ENCODE measurements at places on chromosomes 11 and 22.

DNA sequence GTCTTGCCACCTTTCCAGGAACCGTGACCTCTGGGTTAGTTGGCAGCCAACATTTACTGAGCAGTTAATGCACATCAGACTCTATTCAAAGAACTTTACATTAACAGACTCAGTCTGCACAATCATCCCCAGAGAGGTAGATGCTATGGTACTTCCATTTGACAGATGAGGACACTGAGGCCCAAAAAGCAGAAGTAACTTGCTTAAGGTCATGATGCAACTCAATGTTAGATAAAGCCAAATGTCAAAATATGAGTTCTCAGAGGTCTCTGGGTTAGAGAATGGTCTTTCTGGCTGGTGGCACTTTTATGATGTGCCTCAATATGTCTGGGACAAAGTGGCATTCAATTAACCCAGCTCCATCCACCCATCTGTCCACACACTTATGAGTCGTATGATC, 450.0 kb downstream of the MIAT start:
- no peak for DNase-seq

GRCh38 chr11:97702951-97703350, 1313.1 kb downstream of the JRKL start:
- no peak for DNase-seq

DNA sequence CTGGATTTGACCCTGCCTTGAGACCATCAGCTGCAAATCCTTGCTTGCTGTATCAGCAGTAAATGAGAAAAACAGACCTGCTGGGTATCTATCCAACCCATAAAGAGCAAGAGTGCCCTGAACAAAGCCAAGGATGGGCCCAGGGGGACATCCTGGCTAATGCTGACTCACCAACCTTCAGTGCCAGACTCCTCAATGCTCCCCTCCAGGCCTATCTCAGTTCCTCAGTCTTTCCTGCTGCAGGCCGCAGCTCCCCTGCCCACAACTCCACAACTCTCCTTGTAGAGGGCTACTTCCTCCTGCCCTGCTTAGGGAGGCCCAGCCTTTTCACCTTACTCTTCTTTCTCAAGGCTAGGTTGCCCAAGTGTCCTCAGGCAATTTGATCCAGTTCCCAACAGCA, 2.6 kb downstream of the LAMTOR1 start:
- no peak for DNase-seq

- no peak for DNase-seq
Observed at GRCh38 chr11:43547889-43548381, 132.6 kb upstream of the HSD17B12 start.

DNA sequence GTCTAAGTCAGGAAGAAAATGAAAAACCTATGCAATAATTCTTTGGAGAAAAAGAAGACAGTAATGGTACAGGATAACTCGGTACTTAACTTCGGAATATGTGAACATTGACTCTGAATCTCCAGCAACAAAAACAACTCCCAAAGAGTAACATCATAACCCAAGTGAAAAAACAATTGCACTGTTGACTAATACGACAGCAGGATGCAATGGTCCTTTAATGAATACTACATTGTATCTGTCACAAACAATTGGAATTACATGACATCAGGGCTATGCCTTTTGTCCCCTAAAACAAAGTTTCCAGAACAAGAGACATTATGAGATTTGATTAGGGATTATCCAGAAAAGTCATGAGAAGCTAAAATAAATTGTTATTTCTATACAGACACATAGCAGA, 1065.9 kb downstream of the LRRC4C start:
- no peak for DNase-seq

All from cortex of kidney (tissue), 1 donor.